A549 treated with ZK216348 at 1 μM for 4 hours (cell line): ENCODE measurements at places on chromosomes 4 and X. TPM values are rescaled to one million over a fixed set of nuclear protein-coding genes. Genes with fewer than 3 reads are reported as not detected.

USP17L27 gene
- not detected in 5 replicates for total RNA-seq

PHEX gene
- 0.28 to 0.62 TPM (median 0.43 TPM) in 5 replicates for total RNA-seq

BST1 gene
- 16.7 to 22.6 TPM (median 18.2 TPM) in 5 replicates for total RNA-seq

F11 gene
- total RNA-seq = not detected in 5 replicates

USP51 gene
- 0.32 to 0.78 TPM (median 0.59 TPM) in 5 replicates for total RNA-seq

ZNF732 gene
- not detected in 5 replicates for total RNA-seq

UCP1 gene
- 0.11 TPM in 1 of 5 replicates, not detected in the others for total RNA-seq

CT45A2 gene
- not detected in 5 replicates for total RNA-seq

SMAD1 gene
- 8.1 to 11.4 TPM (median 9.9 TPM) in 5 replicates for total RNA-seq

NHS gene
- 2.3 to 4.3 TPM (median 2.9 TPM) in 5 replicates for total RNA-seq

RHOH gene
- total RNA-seq = 0.15 to 0.23 TPM (median 0.19 TPM) in 4 of 5 replicates, not detected in the other

TRIM60 gene
- total RNA-seq = not detected in 5 replicates

TBC1D25 gene
- total RNA-seq = 9.4 to 13.6 TPM (median 12.3 TPM) in 5 replicates

AWAT2 gene
- not detected in 5 replicates for total RNA-seq

ELOVL6 gene
- total RNA-seq = 13.8 to 22.4 TPM (median 18.3 TPM) in 5 replicates

SLAIN2 gene
- total RNA-seq = 14.2 to 25.0 TPM (median 18.9 TPM) in 5 replicates

MAGEA9B gene
- total RNA-seq = not detected in 5 replicates

PRDM8 gene
- total RNA-seq = 0.14 to 0.63 TPM (median 0.27 TPM) in 5 replicates

TXK gene
- 0.15 to 0.31 TPM (median 0.17 TPM) in 3 of 5 replicates, not detected in the others for total RNA-seq

SYTL5 gene
- 0.16 to 0.40 TPM (median 0.31 TPM) in 5 replicates for total RNA-seq

RNF175 gene
- not detected in 5 replicates for total RNA-seq

UNC5C gene
- not detected in 5 replicates for total RNA-seq

SERTM2 gene
- not detected in 5 replicates for total RNA-seq

CT45A5 gene
- not detected in 5 replicates for total RNA-seq

CACNA1F gene
- total RNA-seq = not detected in 5 replicates

SMR3B gene
- not detected in 5 replicates for total RNA-seq
